ENCODE measurements at places on chromosomes 16 and 17. TPM values are rescaled to one million over a fixed set of nuclear protein-coding genes. Genes with fewer than 3 reads are reported as not detected.

ABCA9 gene
- total RNA-seq, result 0.08 TPM

EXOC3L1 gene
- not detected for total RNA-seq

KRT13 gene
- not detected for total RNA-seq

SAMD14 gene
- 0.19 TPM for total RNA-seq

UTS2R gene
- not detected for total RNA-seq

LLGL1 gene
- total RNA-seq, result 21.3 TPM

GPR179 gene
- 0.06 TPM for total RNA-seq

TMEM238L gene
- total RNA-seq, result not detected

HERPUD1 gene
- total RNA-seq, result 157 TPM

TAF15 gene
- 299 TPM for total RNA-seq

KRTAP1-1 gene
- not detected for total RNA-seq

TBX4 gene
- not detected for total RNA-seq

MYL4 gene
- total RNA-seq, result not detected

DLX3 gene
- total RNA-seq, result not detected

MPP3 gene
- total RNA-seq, result not detected

KRT31 gene
- total RNA-seq, result not detected

RNF135 gene
- 8.0 TPM for total RNA-seq

EARS2 gene
- 11.2 TPM for total RNA-seq

KRT36 gene
- total RNA-seq, result not detected

MYH2 gene
- total RNA-seq, result not detected
